Activated CD4-positive, alpha-beta T cell treated with anti-CD3 and anti-CD28 coated beads, Interleukin-2, amount 50 U/mL, for 4 hours (primary cell): ENCODE measurements at places on chromosomes 4 and X.

DNA sequence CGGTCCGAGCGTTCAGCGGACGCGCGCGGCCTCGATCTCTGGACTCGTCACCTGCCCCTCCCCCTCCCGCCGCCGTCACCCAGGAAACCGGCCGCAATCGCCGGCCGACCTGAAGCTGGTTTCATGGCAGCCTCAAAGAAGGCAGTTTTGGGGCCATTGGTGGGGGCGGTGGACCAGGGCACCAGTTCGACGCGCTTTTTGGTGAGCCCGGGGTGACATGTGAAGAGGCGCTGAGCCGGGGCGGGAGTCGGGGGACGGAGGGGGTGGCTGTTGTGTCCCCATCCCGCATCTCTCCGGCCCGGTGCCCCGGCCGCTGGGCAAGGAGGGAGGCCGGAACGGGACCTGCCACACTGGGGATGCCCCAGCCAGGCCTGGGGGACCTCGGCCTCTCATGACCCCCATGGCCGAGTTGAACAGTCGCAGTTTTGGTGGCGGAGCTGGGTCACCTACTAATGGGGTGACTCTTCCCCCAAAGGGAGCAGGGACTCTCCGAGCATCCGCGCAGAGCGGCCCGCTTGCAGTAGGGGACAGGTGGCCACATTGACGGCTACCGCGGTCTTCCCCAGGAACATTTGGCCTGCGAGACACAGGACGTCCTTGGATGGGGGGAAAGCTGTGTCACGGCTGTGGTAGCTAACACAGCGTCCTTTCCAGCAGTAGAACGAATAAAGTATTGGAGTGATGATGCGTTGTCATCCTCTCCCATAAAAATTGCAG lies at the start of gene GK:
Gene GK (plus strand): TSS at position 9 of the 717 bp plus-strand sequence. CDS start 115 bp downstream, at position 124.
- DNase-seq, result no peak

GRCh38 chrX:16754019-16754418 lies 32.2 kb upstream of the TXLNG start:
- no peak for DNase-seq

GRCh38 chrX:5117816-5118215 lies 1110.9 kb downstream of the NLGN4X start:
- no peak for DNase-seq

GRCh38 chrX:139933904-139934303 lies 1.1 kb upstream of the ATP11C start:
- DNase-seq, result no peak

GRCh38 chrX:10367406-10367805 lies 210.6 kb downstream of the CLCN4 start:
- no peak for DNase-seq

DNA sequence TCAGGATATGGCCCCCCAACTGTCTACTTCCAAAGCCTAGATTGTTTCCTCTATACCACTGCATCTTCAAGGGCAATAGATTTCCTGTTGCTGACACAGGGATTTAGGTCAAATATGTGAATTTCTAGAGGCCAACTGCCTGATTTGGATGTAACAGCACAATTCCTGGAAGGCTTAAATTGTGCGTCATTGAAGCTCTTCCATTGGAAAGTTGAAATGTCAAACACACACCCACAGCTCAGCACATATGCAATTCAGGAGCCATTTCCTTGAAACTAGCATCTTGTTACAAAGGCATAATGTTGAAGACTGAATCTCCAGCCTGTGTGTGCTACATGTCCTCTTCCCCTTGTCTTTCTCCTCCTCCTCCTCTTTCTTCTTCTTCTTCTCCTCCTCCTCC lies 158.6 kb downstream of the STK32B start:
- DNase-seq, result no peak

- no peak for DNase-seq
Observed at GRCh38 chrX:1727531-1728027, 112.7 kb downstream of the ASMT start.

DNA sequence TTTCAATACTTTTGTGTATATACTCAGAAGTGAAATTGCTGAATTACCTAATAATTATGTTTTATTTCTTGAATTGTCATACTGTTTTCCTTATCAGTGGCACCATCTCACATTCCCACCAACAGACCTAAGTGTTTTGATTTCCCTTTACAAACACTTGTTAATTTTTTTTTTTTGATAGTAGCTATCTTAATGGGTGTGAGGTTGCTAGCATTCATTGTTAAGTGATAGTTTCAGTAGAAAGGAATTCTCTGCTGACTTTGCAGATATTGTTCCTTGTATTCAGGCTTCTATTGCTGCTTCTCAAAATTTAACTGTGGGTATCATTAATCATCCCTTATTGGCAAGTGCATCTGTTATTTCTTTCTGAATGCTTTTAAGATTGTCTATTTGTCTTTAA lies 927.5 kb upstream of the SLIT2 start:
- DNase-seq, result no peak

GRCh38 chr4:110624904-110625494 lies 2.1 kb upstream of the PITX2 start:
- no peak for DNase-seq

DNA sequence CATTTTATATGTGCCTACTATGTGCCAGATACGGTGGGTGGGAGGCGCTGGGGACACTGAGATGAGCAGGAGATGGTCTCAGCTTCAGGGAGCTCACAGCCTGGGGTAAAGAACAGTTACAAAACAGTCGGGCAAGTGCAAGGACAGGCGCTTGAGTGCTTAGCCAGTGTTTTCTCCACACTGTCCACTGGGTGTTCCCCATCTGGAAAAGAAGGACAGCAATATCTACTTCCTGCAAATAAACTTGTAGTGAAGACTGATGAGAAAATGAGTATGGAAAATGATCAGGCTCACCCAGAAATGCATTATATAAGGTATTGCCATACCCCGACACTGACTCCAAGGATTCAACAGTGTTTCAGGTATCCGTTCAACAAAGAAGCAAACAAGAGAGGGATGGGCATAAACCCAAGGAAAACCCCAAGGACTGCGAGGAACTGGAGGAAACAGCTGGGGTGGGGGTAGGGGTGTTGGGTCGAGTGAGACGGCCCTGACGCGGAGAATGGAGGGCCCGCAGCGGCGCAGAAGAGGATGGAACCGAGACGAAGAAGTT lies 835 bp downstream of the TMEM185A start:
- DNase-seq, result no peak

DNA sequence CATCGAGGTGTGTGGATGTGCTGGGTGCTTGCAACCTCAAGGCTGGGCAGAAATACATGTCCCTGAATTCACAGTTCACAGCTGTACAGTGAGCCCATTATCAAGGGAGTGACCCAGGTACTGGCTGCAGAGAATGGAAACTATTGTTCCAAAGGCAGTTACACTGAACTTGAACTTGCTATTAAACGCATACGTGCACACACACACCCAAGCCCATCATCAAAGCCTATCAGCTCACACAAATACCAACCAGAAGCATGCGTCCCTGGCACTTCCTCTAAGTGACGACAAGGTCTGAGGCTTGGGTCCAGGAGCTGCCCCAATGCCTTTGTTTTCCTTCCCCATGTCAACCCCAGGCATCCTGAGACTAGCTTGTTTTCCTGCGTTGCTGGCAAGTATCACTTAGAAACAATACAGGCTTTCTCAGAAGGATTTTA lies 88.6 kb downstream of the IRF2 start:
- no peak for DNase-seq

- no peak for DNase-seq
Observed at GRCh38 chr4:139142980-139143379, 34.0 kb downstream of the ELF2 start.

DNA sequence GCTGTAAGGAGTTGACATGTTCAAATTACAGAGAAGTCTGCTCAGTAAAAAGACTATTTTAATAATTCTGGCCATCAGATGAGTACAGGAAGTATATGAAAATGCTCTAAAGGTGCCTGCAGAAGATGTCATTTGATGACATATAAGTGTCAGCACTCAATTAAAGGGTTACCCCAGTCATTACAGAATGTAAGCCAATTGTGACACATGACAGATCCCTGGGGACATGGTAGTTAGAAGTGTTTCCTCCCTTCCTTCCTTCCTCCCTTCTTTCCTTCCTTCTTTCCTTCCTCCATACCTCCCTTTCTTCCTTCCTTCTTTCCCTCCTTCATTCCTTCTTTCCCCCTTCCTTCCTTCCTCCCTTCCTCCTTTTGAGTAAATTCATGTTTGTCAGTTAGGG lies 453.0 kb downstream of the RAPGEF2 start:
- no peak for DNase-seq

DNA sequence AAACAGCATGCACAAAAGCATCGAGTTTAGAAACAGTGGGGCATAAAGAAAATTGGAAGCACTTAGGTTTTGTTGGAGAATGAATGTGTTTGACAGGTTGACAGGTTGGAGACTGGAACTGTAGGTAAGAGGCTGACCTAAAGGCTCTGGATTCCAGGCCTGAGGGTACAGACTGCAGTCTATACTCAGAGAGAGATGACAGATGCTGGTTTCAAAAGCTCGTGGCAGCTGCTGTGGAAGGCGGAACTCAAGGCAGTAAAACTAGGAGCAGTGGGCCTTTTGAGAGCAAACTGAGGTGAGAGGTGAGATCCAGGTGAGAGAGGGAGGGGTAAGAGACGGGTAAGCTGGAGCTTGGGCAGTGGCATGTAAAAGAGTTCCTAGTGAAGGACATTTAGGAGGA lies 415.2 kb downstream of the TRIML1 start:
- no peak for DNase-seq

- DNase-seq, result no peak
Observed at GRCh38 chr4:32569861-32570260, 1849.7 kb downstream of the PCDH7 start.

- no peak for DNase-seq
Observed at GRCh38 chr4:2087170-2087569, 28.0 kb downstream of the NAT8L start.

GRCh38 chr4:2172161-2172560 lies 69.8 kb downstream of the HAUS3 start:
- DNase-seq, result no peak

DNA sequence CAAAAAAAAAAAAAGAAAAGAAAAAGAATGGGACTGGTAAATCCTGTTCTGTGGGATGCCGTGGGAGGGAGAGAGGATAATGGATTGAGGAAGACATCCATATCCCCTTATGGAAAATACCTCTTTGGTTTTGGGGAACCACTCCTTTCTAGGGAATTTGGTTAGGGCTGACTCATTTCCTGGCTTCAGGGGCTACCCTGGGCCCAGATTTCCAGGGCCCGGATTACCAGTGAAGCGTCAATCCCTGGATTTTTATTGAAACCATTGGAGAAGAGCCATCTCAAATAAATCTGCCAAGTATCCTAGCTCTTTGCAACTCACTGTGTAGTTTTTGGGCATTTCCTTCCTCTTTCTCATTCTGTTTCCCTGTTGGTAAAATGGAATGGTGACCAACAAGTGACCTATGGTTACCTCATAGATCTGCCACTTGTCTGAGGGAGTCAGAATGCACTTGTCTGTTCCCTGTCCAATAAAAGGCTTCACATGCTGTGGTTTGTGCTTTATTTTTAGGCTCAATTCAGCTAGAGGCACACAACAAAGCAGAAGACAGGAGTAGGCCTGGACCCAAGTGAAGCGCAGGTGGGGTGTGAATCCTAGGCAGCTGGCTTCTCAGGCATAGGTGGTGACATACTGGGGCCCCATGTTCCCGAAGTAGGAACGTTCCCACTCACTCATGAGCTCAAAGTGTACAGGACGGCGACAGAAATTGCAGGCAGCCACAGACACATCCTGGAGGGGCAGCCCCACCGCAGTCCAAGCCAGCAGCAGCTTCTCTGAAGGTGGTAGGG lies 8.6 kb downstream of the APEX2 start:
- no peak for DNase-seq

- DNase-seq, result no peak
Observed at GRCh38 chr4:143183513-143184216, 1.1 kb upstream of the USP38 start.

GRCh38 chr4:106034751-106035150 lies 139.5 kb downstream of the NPNT start:
- DNase-seq, result no peak

- DNase-seq, result no peak
Observed at GRCh38 chrX:103279624-103280023, 3.1 kb upstream of the TCEAL5 start.

DNA sequence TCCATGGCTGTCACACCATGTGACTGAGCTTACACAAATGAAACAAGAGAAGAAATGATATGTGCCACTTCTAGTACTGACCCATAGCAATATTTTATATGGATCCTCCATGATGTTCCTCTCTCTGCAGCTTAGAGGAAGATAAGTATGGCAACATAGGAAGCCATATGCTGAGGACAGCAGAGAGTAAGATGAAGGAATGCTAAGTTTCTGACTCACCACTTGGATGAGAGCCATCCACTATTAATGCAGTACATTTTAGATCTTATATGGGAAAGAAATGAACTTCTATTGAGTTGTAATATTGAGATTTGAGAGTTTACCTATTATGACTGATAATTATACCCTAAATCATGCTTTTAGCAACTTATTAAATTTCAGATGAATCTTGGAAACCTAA lies 386.9 kb upstream of the MAOA start:
- DNase-seq, result no peak

DNA sequence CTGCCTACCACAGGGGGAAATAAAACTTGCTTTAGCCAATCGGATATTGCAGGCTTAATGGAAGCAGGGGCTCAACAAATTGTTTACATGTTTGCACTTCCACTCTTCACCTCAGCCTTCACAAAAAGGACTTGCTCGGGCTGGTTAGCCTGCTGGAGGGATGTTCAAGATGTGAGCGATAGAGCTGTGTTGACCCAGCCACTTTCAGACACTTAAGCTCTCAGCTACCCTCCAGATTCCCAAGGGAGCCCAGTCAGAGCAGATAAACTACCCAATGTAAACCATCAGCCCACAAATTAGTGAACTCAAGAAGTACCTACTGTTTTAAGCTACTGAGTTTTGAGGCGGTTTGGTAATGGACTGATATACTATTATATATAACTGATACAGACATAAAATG lies 508.4 kb upstream of the FTHL17 start:
- no peak for DNase-seq
